Activated CD4-positive, alpha-beta T cell treated with anti-CD3 and anti-CD28 coated beads, Interleukin-2, amount 10 ng/mL, durations not matched to agents 7 days and 5 days (primary cell): ENCODE measurements at places on chromosomes 2 and 18. TPM values are rescaled to one million over a fixed set of nuclear protein-coding genes. Genes with fewer than 3 reads are reported as not detected.

DNA sequence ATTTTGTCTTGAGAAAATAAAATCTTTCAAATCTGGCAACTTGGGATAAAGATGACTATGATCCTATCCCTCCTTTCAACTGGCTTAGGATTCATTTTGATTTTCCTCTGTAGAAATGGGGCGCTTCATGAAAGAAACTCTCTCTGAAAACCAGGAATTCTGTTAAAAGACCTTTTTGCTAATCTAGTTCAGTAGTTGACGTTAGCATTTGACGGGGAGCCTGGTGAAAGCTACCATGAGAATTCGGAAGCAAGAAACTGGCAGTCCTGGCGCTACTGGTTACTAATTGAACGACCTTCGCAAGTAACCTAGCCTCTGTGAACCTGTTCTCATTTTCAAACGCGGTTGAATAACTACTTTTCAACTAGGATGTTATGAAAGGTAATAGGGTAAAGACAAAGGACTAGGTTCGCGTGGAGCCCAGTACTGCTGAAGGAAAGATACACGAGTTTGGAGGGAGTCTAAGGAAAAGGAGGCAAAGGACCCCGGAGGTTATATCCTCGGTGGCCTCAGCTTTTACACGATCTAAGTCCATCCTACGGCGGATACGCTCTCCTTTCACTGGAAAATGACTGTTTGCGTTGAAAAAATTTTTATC lies 604 bp upstream of the STK11IP start:
- DNase-seq: no peak

DNA sequence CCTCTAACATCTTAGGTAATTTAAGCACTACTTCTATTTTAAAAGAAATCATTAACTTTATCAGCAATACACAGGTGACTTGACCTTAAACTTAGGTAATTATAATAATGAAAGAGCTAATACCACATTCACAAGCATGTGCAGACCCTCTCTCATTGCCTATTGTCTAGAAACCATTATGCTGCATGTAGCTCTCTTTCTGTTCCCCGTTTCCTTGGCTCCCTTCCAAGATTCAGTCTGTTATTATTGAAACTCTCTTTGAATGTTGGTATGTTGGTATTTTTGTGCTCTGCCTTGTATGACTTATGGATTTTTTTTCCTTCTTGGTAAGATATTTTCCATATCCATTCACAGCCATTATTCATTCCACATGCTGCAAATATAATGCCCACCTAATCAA lies 201.2 kb downstream of the CDCA7 start:
- no peak for DNase-seq

DNA sequence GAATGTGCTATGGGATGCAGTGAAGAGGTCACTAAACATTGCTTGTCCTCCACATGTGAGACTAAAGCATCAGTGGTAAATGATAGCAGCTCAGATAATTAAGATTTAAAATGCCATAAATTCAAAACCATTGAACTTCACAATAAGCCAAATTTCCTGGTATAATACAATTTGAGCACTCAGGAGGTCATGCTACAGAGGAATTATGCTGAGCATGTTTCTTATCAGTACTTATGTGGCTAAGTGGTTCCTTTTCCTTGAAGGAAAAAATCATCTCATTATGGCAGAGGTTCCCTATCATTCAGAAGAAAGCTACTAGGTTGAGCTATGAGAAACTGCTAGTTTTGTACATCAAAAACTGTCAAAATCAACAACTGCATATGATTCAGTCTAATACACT lies 156.6 kb downstream of the AGPS start:
- no peak for DNase-seq

DNA sequence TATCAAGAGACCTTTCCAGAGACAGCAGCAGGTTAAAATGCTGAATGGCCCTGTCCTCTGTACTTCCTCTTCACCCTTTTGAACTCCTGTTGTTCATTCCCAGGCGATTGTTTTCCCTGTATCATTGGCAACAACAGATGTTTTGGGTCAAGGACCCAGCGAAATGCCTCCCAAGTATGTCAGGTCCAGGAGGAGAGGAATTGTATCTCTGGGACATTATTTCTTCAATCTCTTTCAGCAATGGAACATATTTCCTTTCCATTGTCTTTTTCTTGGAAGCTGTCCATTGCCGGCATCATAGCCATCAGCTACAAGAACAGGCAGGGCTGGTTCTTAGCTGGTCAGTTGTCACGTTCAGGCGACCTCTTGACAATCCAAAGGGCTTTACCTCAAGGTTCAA lies 76.2 kb downstream of the NRP2 start:
- DNase-seq: no peak

- no peak for DNase-seq
These were observed 25.9 kb downstream of the ENOSF1 start for GRCh38 chr18:686339-687111.

DNA sequence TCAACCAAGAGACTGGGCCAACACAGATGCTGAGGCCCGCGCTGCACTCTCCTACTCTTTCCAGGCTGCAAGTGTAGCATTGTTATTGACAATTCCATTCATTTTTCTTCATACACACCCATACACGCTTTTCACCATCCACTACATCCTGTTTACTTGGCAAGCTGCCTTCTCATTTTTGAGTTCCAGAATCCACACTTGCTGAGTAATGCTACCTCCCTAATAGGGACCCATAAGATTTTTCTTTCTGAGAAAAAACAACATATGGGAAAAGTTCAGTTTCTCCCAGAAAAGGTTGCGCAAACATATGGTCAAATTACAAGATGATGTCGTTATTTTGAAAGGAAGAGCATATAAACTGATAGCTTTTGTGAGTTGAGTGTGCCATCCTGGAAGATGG lies 3.3 kb upstream of the NETO1 start:
- DNase-seq: no peak

GRCh38 chr2:165425556-165425955 lies 43.9 kb upstream of the CSRNP3 start:
- DNase-seq: no peak

DNA sequence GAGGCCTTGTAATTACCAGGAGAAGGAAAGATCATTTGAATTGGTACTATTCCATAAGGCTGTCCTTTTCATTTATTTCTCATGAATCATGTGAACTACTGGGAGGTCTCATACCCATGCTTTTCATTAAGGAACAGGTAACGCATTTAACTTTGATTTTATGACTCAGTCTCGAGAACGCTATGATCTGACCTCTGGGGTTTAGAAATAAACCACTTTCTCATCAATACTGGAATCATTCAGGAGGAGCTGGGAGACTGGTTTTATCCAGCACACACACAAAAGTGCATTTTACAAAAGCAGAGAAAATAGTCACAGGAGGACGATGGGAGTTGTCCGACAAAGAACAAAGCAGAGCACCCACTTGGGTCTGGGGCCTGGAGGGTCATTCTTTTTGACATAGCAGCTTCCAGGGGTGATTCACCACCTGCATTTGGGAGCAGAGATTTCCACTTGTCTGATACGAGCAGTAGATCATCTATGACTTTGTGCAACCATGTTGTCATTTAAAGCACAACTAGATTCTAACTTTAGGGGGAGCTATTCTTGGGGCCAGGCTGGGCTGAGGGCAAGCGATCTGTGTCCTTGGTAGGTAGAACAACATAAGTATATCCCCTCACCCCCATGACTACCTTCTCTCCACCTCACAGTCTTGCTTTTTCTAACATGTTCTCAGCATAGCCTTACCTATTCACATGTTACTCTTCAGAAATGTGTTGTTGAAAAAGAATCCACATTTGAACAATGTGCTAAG lies 95.9 kb upstream of the SCG2 start:
- DNase-seq: no peak

- no peak for DNase-seq
These were observed 142.1 kb downstream of the ASXL3 start for GRCh38 chr18:33720133-33720532.

DNA sequence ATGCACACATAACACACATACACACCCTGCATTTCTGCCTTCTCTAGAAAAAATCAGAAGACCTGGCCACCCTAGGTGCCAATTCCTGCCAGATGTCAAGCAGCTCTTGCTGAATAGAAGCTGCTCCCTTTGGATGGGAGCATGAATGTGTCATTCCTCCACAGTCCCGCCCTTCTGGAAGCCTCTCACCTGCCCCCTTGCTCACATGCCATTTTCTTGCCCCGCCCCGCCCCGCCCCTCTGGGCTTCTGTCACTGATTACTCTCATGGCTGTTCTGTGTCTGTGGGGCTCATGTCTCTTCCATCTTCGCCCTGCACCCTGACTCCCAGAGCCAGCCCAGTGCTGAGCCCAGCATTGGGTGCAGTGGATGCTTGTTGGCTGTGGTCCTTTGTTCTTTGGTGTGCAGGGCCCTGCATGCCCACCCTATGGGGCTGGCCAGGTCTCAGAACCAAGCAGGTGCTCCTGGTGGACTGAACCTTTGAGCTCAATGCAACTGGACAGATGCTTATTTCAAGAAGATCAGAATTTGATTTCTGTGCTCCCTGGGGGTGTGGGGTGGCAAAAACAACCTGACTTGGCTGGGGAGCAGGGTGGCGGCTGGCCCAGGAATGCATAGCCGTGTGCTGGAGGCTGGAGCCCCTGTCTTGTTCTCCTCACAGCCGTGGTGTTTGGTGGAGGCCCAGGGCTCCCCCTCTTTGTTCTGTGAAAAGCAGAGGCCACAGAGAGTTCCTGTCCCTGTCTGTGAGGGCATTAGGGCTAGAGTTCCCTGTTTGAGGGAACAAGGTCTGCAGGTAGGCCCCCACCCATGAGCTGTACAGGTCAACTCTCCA lies 140.6 kb upstream of the GLI2 start:
- no peak for DNase-seq

G6PC2 gene
- total RNA-seq: not detected

GAL3ST2 gene
- total RNA-seq: not detected

TTR gene
- total RNA-seq: not detected
